GM23248 (cell line): ENCODE measurements at places on chromosomes 4 and X.

GRCh38 chr4:4641254-4641653 lies 99.4 kb upstream of the STX18 start:
- no peaks in the 10 kb centered on the region for H3K4me1 ChIP-seq
- H3K27ac ChIP-seq = no peak overlapping the region
- H3K36me3 ChIP-seq = no peaks in the 10 kb centered on the region
- no peak for DNase-seq
- no peaks in the 10 kb centered on the region for H3K27me3 ChIP-seq

DNA sequence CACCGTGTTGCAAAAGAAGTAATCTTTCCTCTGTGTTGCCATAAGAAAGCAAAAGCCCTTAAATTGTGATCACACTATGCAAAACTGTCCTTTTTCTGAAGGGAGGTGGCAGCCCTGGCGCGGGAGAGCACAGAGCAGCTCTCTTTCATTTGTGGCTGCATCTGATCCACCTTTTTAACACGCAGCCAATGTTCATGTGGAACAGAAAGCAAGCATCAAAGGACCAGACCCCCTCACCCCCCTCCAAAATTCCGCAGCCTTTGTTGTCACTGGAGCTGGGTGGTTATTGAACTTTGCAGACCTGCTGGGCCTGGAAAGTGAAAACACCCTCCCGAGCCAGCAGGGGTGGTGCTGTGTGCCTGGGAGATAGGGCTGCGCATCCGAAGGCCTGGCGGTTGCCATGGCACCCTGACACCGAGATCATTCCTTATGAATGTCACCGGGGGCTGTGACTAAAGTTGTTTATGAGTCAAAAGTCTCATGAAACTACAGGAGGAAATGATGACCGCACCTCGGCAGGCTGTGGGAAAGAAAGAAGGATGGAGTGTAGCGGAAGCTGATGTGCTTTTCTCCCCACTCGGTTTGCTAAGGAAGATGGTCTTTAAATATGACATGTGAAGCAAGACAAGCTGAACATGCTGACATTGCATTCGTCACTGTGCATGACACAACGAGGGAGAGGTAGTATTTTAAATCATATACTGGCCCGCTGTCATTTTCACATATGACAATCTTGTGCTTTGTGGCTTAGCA lies 367.4 kb downstream of the UNC5C start:
- H3K27ac ChIP-seq = no peak overlapping the region
- H3K27me3 ChIP-seq = no peaks in the 10 kb centered on the region
- peak; percentile 80 for DNase-seq
- no peak overlapping the region for H3K4me3 ChIP-seq
- H3K36me3 ChIP-seq = no peaks in the 10 kb centered on the region

DNA sequence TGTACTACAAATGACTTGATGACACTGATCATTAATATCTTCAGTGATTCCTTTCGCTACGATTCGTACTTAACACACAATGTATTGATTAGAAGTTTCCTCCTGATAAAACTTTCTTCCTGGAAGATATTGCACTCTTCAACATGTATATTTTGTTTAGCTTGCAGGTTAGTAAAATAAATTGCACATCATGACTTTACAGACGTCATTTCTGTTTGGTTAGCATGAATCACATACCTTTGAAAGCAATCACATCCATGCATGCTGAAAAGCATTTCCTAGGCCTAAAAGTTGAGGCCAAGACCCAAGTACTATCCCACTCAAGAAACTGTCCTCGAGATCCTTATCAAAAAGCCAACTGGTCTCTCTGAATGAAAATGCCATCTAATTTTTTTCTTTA lies 1841.0 kb upstream of the PCDH7 start:
- H3K27ac ChIP-seq = no peak overlapping the region
- H3K4me1 ChIP-seq = no peaks in the 10 kb centered on the region
- DNase-seq = peak; percentile 1
- H3K27me3 ChIP-seq = no peaks in the 10 kb centered on the region

GRCh38 chr4:7630568-7631287 lies 196.0 kb upstream of the PSAPL1 start:
- peak; percentile 95 for DNase-seq
- H3K27me3 ChIP-seq = 0 out of 2 replicates have a peak, but pooled peaks cover 3% of the 10 kb centered on the region
- H3K27ac ChIP-seq = peak overlapping the region; percentile 86
- no peaks in the 10 kb centered on the region for H3K36me3 ChIP-seq

DNA sequence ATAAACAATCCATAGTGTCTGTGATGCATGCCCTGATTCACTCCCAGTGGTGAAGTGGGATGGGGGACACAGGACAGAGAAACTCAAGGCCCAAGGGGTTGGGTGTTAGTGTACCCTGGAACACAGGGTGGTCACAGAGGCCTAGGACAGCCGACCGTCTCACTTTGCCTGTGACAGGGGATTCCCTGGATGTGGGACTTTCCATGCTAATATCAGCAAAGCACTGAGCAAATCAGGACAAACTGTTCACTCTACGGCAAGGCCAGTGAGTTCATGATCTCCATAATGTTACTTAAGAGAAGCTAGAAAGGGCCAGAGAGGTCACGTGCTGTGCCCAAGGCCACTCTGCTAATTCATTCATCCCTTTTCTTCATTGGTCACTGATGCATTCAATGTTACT lies 158.7 kb upstream of the RBPJ start:
- H3K27me3 ChIP-seq = no peaks in the 10 kb centered on the region; the same call in 1 of the 2 replicates
- no peaks in the 10 kb centered on the region for H3K36me3 ChIP-seq
- H3K4me1 ChIP-seq = 0 out of 2 replicates have a peak, but pooled peaks cover 7% of the 10 kb centered on the region
- no peak overlapping the region for H3K27ac ChIP-seq
- H3K4me3 ChIP-seq = no peak overlapping the region
- no peak for DNase-seq

DNA sequence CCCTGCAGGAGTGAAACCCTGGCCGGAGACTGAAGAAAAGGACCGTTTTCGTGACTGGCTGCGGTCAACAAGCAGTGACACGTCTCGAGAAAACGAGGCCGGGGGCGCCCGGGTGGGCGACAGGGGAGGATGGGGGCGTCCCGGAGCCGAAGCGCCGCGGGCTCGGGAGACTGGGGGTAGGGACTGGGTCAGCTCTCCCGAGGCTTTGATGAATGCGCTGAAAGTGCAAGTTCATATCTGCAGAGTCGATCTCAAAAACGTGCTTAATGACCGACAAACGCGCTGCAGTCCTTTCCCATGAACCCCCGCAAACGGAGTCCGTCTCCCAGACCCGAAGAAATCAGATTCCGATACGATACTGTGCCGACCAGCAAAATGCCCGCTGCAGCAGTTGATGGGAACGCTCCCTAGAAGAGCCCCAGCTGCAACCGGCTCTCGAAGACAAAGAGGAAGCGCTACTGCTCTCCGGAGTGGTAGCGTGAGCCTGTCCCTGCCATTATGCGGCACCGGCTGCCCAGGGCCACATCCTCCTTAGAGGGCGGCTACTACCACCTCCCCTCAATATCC lies 806 bp upstream of the CD99L2 start:
- H3K27me3 ChIP-seq = no peaks in the 10 kb centered on the region
- H3K4me3 ChIP-seq = peak overlapping the region; percentile 79
- no peaks in the 10 kb centered on the region for H3K4me1 ChIP-seq
- peak; percentile 63 for DNase-seq
- H3K27ac ChIP-seq = no peak overlapping the region
- no peaks in the 10 kb centered on the region for H3K36me3 ChIP-seq

- no peaks in the 10 kb centered on the region for H3K4me1 ChIP-seq
- no peaks in the 10 kb centered on the region; the same call in 1 of the 2 replicates for H3K27me3 ChIP-seq
- no peak overlapping the region for H3K27ac ChIP-seq
- DNase-seq = peak; percentile 60
- no peaks in the 10 kb centered on the region for H3K36me3 ChIP-seq
These were observed 171.8 kb downstream of the HNRNPD start for GRCh38 chr4:82201805-82202641.

DNA sequence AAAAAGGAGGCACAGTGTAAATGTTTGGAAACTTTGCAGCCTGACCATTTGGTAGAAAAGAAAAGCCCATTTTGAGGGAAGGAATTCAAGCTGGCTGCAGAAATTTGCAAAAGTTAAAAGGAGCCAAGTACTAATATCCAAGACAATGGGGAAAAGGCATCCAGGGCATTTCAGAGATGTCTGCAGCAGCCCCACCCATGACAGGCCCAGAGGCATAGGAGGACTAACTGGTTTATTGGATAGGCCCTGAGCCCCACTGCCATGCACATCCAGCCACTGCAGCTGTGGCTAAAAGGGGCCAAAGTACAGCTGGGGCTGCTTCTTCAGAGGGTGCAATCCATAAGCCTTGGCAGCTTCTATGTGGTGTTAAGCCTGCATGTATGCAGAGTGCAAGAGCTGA lies 104.9 kb downstream of the HS3ST1 start:
- H3K4me1 ChIP-seq = no peaks in the 10 kb centered on the region
- H3K36me3 ChIP-seq = no peaks in the 10 kb centered on the region
- H3K27me3 ChIP-seq = no peaks in the 10 kb centered on the region
- DNase-seq = no peak

GRCh38 chr4:118981839-118982381 lies 93.3 kb downstream of the SYNPO2 start:
- DNase-seq = peak; percentile 97
- no peak overlapping the region; the same call in 1 of the 2 replicates for H3K4me3 ChIP-seq
- no peaks in the 10 kb centered on the region for H3K27me3 ChIP-seq
- H3K27ac ChIP-seq = peak overlapping the region; percentile 44
- H3K4me1 ChIP-seq = peaks cover 23% of the 10 kb centered on the region

GRCh38 chrX:30513284-30513683 lies 64.3 kb downstream of the TASL start:
- no peaks in the 10 kb centered on the region for H3K27me3 ChIP-seq
- no peaks in the 10 kb centered on the region for H3K36me3 ChIP-seq
- H3K4me1 ChIP-seq = peaks cover 16% of the 10 kb centered on the region
- H3K27ac ChIP-seq = no peak overlapping the region
- no peak overlapping the region for H3K4me3 ChIP-seq
- peak; percentile 12 for DNase-seq

DNA sequence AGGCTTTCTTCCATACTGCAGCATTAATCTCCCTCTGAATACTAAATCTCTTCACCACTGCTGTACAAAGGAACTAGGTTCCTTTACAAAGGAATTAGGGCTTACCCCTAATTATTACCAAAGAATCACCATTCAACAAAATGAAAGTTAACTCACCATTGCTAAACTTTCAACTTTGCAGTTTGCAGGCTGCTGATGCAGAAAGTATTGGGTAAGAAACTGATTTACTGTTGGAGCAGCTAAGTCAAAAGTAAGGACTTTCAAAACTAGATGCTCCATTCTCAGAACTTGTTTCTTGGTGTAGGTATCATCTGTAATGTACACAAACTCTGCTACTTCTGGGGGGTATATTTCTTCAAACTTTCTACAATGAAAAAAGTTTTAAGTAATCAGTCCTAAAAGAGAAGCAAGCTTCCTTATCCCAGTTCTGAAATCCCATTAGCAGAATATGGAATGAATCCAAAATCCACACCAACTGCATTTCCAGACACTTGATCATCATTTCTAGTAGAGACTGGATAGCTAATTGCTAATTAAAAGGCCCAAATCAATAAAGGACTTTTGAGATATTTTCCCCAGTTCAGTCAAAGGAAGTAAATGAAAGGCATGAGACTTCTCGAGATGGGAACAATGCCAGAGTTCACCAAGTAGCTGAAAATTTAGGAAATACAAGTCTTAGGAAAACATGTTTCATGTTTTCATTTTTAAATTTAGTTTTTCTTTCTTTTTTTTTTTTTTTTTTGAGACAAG lies 4.3 kb downstream of the CCNA2 start:
- H3K4me3 ChIP-seq = no peak overlapping the region
- peak overlapping the region; percentile 27 for H3K27ac ChIP-seq
- H3K27me3 ChIP-seq = no peaks in the 10 kb centered on the region
- peaks cover 51% of the 10 kb centered on the region for H3K4me1 ChIP-seq

- peak; percentile 39 for DNase-seq
- H3K27ac ChIP-seq = no peak overlapping the region
- no peak overlapping the region for H3K4me3 ChIP-seq
These were observed 146.1 kb upstream of the NEIL3 start for GRCh38 chr4:177163532-177163931.
